ENCODE measurements at places on chromosomes 6 and 20. TPM values are rescaled to one million over a fixed set of nuclear protein-coding genes. Genes with fewer than 3 reads are reported as not detected.

DNA sequence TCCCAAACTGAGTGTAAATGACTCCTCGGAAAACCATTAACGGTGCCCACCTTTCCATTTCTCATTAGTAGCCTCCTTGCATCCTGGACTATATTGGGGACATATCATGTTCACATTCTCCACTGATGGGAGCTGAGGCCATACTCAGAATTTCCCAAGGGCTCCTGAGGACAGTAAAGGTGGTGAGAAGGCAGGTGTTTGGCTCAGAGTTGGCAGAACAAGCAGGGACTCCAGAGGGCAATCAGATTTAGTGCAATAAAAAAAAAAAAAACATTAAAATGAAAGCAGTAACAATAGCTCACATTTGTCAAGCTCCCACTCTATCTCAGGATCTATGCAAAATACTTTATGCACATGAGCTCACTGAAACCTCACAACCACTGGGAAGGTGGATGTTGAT, 401.4 kb downstream of the MAFB start:
- DNase-seq = no peak

DNA sequence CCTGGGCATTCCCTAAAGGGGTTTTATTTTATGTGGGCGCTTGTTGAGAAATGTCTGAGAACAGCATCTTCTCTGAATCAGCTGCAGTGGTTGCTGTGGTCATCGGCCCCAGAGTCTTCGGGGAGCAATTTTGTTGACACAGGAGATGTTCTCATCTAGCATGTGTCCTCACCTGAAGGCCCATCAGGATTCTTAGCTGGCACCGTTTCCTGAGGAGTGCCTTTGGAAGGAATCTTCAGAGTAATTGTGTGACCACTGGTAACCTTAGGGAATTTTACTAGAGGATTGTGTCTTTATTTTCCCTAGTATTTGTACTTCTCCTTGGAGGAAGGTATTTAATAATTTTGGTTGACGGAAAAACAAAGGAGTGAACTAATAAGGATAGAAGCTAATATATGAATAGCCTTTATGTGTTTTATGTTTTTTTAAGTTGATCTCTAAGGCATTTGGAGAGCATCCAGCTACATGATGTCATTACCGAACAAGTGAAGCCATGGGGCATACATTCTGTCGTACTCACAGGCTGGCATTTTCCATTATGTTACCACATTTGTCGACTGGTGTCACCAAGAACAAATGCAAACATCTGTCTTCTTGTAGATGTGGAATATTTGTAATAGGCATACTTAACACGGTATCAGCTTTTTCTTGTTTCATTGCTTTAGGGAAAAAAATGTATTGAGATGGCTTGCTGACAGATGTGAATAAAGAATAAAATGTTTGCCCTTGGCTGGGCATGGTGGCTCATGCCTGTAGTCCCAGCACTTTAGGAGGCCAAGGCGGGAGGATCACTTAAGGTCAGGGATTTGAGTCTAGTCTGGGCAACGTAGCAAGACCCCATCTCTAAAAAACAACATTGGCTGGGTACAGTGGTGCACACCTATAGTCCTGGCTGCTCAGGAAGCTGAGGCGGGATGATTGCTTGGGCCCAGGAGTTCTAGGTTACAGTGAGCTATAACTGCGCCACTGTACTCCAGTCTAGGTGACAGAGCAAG, 41.9 kb downstream of the TULP4 start:
- DNase-seq = no peak

GRCh38 chr6:137804637-137805036, 62.4 kb upstream of the TNFAIP3 start:
- DNase-seq = peak; percentile 82

The DEFB118 gene
- total RNA-seq = not detected

Measured in fibroblast of villous mesenchyme (primary cell).